ENCODE measurements at places on chromosomes 7 and 10. TPM values are rescaled to one million over a fixed set of nuclear protein-coding genes. Genes with fewer than 3 reads are reported as not detected.

DNA sequence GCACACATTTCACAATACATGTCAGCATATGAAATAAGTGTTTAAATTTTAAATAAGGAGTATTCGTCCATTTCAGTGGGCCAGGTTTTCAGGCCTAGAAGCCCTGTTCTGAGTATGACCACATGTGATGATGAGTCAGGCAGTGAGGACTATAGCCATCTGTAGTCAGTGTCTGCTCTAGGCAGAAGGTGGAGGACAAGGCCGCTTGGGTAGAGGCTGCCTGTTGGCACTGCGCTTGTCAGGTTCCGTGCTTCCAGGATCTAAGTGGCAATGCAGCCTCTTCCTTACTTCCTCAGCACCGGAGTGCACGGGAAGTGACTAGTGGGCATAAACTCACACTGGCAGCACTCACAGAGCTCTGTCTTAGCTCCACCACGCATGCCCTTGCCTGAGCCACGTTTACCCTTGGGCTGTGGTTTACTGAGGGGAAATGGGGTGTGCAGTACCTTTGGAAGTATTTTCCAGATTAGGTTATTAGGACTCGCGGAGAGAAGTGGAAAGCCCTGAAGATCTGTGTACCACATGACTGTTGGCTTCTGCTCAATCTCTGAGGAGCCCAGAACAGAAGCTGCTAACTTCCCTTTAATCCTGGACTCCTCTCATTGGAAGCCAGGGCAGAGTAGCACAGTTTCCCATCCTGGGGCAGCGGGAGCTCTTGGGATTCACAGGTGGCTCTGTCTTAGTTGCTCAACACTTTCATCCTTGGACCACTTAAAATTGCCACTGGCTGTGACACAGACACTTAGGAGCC is 87.5 kb upstream of the GJD4 start:
- H3K36me3 ChIP-seq = no peaks in the 10 kb centered on the region
- no peaks in the 10 kb centered on the region for H3K4me1 ChIP-seq
- H3K27ac ChIP-seq = peak overlapping the region; percentile 57

DNA sequence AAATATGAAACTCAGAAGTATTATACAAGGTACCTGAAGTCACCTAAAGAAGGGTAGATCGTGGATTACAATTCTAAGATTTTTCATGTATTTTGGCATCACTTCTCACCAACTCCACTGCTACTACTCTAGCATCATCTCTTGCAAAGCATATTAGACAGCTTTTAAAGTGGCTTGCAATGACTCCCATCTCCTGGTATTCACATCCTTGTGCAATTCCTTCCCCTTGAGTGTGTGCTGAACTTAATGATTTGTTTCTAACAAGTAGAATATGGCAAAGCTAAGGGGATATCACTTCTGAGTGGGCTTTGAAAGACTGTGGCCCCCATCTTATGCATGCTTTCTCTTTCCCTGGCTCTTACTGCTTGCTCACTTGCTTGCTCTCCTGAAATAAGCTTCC is 280.2 kb downstream of the SNX13 start:
- H3K27me3 ChIP-seq = no peaks in the 10 kb centered on the region
- no peak for DNase-seq
- no peaks in the 10 kb centered on the region for H3K36me3 ChIP-seq
- no peak overlapping the region for H3K4me3 ChIP-seq
- H3K27ac ChIP-seq = no peak overlapping the region
- H3K4me1 ChIP-seq = no peaks in the 10 kb centered on the region

GRCh38 chr7:37174460-37174859 is 274.2 kb downstream of the ELMO1 start:
- no peaks in the 10 kb centered on the region for H3K36me3 ChIP-seq
- no peak overlapping the region for H3K27ac ChIP-seq
- no peak for DNase-seq
- no peaks in the 10 kb centered on the region for H3K4me1 ChIP-seq
- H3K4me3 ChIP-seq = no peak overlapping the region
- H3K27me3 ChIP-seq = no peaks in the 10 kb centered on the region

VWDE gene
- 23.2 TPM for total RNA-seq

NRP1 gene
- total RNA-seq = 47.1 TPM

ITGA8 gene
- 10.0 TPM for total RNA-seq

CPN1 gene
- total RNA-seq = not detected

CNNM1 gene
- total RNA-seq = 0.88 TPM

NEUROG3 gene
- not detected for total RNA-seq

FAM25A gene
- not detected for total RNA-seq

Data from uterus (tissue), 4 donors.